NCI-H1048 (cell line): ENCODE measurements at places on chromosomes 7 and 10.

DNA sequence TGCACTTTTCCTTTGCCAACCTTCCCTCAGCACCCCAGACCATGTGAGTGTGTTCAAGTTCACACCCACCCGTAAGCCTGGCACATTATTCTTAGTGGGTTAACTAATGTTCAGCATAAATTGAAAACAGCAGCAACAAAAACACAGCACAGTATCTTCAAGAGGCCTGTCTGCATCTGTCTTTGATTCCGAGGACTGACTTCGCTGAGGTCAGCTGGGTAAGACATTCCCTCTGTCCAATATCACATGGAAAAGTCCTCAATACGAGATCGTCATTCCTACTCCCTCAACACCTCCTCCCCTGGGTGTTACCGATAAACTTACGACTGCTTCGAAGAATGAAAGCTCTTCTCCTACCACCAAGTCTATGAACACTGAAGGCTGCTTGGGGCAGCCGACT is 218.8 kb downstream of the SFMBT2 start:
- no peak for DNase-seq

DNA sequence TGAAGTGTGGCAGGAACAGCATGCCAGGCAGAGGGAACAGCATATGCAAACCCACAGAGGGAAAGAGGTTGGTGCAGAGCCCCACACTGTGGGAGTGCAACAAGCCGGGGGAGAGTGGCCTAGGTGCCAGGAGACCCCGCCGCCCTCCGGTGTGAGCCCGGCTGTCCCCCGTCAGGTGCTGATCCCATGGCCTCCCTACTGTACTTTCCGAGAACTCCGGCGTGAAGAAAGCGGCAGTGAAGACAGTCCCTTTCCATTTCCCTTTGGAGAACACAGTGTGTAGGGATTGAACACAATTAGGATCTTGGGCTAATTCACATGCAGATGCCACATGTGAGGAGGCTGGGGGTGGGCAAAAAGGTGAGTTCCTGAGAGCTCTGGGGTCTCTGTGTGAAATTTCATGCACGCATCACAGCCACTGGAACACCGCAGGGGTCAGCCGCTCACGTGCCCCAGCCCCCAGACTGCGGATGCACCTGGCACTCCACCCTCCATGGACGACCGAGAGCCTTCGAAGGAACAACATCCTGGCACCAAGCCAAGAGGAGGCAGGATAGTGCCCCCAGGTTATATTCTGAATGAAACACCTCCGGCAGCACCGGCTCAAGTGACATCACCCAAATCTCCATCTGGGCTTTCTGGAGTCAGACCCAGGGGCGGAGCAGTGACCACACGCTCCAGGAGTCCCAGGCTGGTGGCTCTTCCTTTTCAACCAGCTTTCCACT is 82.1 kb upstream of the PPP2R2D start:
- DNase-seq: no peak

DNA sequence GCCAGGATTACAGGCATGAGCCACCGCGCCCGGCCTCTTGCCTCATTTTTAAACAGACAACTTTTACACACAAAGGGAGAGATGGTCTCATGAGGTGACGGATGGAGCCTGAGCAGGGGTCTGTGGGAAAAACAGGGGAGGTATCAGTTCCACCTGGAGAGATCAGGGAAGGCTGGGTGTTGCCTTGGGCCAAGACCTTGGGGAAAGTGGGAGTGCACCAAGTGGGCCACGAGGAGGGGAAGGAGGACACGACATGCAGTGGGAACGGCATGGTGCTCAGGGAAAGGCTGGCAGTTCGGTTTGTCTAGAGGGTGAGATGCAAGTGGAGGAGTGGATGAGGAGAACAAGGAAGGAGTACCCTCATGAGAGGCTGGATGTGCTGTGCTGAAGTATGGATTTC is 8.9 kb upstream of the ZNF777 start:
- no peak for DNase-seq

DNA sequence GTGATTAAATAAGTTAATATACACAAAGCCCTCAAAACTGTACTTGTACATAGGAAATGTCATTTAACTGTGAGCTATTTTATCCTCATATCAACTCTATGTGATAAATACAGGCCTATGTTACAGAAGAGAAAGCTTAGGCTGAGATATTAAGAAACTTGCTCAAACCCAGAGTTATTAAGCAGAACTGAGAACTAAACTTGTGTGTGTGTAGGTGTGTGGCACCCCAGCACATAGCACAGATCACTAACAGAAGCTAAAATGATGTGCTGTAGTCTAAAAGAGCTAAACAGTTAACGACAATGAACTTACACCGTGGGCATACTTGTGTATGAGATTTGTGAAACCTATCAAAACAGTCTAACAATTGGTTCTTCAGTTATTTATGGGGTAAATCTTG is 34.5 kb downstream of the MTPN start:
- DNase-seq: no peak

GRCh38 chr7:152851326-152851725 is 91.8 kb downstream of the ACTR3B start:
- no peak for DNase-seq

DNA sequence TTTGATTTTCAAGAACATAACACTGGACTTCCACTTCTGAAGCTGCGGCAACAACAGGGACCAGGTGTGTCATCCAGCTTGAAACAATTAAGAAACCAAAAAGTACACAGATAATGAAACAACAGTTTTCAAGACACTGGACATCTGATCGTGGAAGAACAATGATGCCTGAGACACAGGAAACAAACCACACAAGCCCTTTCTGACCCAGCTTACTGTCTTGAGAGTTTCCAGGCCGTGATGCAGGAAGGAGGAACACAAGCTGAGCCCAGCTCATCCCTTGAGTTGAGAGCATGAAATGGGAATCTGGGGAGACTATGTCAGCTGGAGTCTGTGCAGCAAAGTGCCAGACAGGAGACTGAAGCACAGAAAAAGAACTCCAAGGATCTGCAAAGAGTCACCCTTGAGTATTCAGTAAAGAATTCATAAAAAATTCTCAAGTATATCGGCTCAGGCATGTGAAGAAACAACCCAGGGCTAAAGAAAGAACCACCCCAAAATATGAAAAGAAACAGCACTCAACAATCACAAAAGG is 91.6 kb downstream of the RNF32 start:
- no peak for DNase-seq

DNA sequence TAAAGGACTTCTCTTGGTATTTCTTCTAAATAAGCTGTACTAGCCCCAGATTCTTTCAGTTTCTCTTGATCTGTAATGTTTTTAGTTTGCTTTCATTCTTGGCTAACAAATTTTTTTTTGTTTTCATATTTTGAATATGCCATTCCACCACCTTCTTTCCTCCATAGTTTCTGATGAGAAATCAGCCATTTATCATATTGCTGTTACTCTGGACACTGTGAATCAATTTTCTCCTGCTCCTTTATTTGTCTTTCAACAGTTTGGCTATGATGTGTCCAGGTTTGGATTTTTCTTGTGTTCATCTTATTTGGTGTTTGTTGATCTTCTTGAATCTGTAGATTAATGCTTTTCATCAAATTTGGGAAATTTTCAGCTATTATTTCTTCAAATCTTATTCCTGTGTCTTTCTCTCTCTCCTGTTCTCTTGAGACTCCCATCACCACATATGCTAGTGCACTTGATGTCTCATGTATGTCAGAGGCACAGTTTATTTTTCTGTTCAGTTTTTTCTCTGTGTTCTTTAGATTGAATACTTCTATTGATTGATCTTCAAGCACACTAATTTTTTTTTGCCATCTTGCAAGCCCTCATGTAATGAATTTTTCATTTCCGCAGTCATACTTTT is 15.0 kb downstream of the ELFN1 start:
- no peak for DNase-seq

DNA sequence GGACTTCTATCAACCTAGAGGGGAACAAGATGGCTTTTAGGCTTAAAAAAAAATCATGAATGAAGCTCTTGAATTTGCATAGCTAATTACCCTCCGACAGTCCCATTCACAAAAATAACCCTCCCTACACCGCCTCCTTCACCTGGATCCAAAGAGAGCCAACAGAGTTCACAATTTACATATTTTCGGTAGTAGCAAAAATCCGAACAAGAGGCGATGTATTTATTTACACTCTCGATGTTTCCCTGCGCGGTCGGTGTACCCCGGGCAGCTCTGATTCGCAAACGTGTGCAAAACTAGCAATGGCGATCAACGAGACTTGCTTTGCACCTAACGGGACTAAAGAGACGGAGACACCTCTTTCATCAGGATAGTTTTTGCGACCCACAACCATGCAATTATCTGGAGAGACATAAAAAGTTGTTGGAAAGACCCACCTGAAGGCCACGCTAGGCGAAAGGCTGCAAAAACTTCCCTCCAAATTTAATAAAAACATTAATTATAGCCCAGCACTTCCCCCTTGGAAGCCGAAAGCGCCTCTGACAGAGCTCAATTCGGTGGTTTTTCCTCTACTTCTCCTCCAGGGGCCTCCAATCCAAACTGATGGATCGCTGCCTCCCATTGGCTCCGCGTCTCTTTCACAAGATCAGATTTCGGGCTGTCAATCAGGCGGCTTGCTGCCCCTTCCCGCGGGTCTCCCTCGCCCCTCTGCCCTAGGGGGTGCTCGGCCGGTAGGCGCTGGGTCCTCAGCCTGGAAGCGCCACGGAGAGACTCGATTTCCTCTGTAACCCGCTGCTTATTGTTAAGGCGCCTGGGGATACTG is at the start of gene ETV1:
Gene ETV1 (minus strand): TSS at position 541 of the 823 bp plus-strand sequence. CDS start 614 bp downstream, outside the sequence.
- DNase-seq: no peak

- DNase-seq: no peak
These were observed 292.6 kb downstream of the PARD3 start for GRCh38 chr10:34522546-34522945.

GRCh38 chr7:69418869-69419670 is 179.2 kb upstream of the AUTS2 start:
- DNase-seq: no peak

DNA sequence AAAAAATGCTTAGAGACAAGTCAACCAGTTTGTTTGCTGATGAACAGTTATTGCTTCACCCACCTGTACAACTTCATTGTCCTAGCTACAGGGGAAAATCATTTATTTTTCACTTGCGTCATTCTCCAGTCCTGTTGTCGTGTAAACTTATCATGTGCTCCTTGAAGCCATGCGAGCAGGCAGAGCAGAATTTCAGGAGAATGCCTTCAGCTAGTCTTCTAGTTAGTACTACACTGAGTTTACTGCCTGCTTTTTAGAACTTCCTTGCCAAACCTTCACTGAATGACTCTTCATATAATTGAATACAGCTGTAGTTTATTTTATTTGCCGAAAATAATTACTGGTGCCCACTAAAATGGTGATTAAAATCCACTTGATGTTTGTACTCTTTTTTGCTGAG is 15.6 kb downstream of the RPA3 start:
- DNase-seq: no peak

- DNase-seq: no peak
These were observed 106.7 kb downstream of the TNS3 start for GRCh38 chr7:47474937-47475879.

DNA sequence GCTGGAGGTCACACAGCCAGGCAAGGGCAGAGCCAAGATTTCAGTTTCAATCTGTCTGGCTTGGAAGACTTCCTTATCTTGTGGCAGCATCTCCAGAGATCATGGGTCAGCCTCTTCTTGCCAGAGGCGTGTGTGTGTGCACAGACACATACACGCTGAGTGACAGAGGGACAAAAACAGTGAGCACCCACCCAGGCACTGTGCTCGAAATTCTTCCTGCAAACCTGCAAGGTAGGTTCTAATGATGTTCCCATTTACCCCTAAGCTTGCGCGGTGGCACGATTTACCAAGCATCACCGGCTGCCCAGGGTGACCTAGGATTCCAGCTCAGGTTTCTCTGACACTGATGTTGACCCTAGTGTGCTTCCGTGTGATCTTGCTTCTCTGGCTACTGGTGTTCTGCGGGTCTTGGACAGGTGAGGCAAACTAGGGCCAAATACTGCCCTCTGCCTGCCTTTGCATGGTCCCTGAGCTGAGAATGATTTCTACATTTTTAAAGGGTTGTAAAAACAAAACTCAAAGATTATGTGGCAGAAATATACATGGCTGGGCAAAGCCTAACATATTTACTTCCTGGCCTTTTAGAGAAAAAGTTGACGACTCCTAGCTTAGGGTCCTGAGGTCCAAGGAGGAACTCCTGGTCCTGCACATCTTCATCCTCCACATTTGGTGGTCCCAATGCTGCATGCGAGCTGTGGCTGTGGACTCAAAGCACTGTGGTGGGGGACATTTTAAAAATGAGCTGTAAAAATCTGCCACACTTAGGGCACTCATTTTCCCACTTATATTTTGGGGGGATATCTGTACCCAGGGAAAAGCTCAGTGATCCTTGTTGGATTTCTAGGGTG is 268.5 kb downstream of the RPS24 start:
- no peak for DNase-seq

- no peak for DNase-seq
These were observed 77.2 kb upstream of the TMEM106B start for GRCh38 chr7:12133865-12134264.

GRCh38 chr7:139043823-139044812 is 8.3 kb upstream of the ZC3HAV1L start:
- DNase-seq: no peak

- no peak for DNase-seq
These were observed 12.8 kb upstream of the RGS10 start for GRCh38 chr10:119555178-119555784.

DNA sequence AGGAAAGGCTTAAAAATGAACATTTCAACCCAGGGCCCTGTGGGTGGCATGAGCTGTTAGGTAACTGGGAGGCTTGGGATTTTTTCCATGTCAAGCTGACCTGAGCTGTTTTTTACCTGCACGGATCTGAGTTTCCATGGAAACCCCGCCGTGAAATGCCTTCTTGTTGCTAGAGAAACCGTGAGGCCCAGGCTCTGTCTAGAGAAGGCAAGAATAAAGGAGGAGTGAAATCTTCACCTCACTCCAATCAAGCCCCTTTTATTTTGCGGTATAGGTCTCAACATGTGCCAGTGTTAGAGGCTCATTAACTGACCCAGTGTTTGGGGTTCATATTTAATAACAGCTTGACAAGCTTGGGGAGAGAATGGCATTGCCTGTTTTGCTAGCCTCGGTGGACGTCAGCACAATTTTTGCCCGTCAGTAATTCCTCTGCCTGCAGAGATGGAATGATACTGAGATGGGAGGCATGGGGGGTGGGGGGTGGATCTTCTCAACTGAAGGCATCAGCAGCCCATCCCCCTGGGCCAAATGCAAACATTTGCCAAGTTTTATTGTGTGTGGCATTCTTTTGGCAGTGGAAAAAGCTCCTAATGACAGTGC is 48.9 kb upstream of the PDCD4 start:
- no peak for DNase-seq

DNA sequence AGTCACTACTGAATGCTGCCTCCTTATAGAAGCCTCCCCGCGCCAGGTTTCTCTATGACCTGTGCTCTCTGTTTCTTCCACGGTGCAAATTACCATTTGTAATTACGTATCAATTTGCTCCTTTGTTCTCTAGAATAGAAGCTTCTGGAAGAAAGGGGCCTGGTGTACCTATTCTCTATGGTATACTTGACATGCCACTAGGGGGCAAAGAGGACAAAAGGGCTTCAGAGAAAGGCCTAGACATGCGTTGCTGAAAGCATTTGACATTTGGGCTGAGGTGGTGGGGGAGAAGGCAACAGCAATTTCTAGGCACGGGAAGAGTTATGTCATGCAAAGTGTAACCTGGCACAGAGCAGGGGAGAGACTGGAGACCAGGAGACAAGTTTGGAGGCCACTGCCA is 148.7 kb downstream of the WDR11 start:
- DNase-seq: no peak
